ENCODE measurements at places on chromosomes 13 and 19.

GRCh38 chr13:46686171-46686570 lies 110.8 kb downstream of the ESD start:
- no peak for DNase-seq

- peak; percentile 54 for DNase-seq
Observed at GRCh38 chr13:101917475-101917810, 465.0 kb downstream of the ITGBL1 start.

- no peak for DNase-seq
Observed at GRCh38 chr19:6100284-6100915, 9.9 kb downstream of the RFX2 start.

DNA sequence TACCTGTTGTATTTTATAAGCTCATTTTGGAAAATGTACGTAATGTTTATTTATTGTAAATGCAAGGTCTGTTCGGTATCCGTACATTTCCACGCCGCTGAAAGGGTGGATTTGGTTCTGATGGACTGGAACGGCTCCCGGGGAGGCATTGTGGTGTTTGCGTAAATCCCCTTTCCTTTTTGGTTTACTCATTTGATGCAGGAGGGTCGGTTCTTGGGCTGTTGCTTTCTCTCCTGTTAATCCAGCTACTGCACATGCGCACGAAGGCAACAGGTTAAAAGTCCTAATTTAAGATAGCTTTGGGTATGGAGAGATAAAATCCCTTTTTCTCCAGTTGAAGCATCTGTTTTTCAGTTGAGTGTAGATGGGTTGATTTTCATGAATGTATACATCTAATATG lies 224.4 kb downstream of the TM9SF2 start:
- DNase-seq = no peak

DNA sequence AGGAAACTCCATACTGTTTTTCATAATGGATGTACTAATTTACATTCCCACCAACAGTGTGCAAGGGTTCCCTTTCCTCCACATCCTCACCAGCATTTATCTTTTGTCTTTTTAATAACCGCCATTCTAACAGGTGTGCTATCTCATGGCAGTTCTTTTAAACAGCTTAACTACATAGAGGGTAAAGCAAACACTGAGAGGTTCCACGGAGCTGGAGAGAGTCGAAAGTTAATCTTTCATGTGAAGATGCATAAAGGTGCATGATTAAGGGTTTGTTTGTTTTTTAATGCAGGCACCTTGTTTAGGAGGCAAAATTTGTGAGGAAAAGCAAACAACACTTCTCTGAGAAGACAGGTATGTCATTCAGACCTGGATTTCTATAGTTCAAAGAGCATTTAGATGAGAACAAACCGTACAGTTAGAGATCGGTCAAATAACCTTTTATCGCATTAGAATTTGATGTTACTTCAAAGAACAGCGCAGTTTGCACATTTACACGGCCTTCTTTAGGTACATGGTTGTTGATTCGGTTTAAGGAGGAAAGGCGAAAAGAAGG lies 193.9 kb downstream of the RBM26 start:
- DNase-seq = no peak

DNA sequence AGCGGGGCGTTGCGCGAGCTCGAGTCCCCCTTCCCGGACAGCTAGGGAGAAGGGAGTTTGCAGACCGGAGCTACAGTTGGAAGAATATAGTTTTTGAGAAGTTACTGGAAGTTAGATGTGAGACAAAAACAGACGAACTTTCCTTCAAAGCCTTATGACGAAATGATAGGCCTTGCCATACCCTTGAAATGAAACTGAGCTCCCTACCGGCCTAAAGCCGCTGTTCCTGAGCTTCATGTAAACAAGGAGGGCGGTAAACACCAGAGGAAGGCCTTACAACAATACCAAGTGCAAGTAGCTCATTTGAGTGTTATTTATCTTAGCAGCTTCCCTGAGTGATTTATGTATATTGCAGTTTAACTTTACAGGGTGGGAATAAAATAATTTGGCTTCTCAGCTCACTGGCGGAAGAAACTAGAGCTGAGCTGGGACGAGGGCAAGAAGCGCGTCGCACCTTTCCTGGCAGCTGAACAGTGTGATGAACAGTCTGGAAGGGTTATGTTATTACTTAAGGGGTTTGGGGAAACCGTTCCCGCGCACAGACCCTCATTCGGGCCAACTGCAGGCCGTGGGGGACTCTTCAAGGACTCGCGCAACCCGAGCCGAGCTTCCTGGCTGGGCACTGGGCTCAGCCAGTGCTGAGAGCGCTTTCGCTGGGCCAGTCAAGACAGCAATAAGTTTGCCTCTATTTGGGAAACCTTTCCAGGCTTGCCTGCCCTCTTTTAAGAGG lies 111.2 kb downstream of the KCNRG start:
- DNase-seq = no peak

- DNase-seq = no peak
Observed at GRCh38 chr13:30753030-30753616, 17.8 kb downstream of the ALOX5AP start.

GRCh38 chr13:112771139-112771876 lies 81.5 kb downstream of the ATP11A start:
- DNase-seq = no peak

DNA sequence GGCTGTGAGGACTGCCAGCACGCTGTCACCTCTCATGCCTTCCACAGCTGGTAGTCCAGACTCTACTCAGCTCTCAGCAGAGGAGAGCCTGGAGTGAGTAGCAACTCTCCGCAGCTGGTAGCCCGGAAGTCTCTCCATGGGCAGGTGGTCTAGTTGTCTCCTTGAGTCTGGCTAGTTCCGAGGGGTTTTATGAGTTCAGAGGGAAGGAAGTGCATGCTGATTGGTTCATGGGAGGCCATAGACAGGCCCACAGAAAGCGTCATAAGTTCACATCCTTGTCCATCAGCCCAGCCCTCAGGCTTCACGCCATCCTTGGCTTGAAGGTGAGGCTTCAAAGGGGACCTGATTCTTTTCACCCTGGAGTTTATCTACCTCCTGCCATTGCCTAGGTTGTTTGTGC lies 2662.4 kb upstream of the PCDH20 start:
- peak; percentile 3 for DNase-seq

DNA sequence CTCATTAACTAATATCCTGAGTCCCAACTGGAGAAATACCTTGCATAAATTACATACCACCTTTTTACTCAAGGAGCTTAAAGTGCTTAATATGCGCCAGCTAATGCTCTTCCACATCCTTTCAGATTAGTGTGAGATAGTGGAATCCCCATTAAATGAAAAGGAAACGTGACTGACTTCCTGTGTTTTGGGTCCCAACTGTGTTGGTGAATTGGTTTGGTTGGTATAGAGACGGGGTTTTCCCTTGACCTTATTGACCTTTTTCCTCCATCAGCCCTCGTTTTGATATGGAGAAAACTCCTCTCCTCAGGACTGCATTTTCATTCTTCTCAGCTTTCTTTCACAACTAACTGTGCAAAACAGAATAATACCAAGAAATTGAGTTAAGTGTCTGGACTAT lies 163.5 kb downstream of the PAN3 start:
- no peak for DNase-seq

DNA sequence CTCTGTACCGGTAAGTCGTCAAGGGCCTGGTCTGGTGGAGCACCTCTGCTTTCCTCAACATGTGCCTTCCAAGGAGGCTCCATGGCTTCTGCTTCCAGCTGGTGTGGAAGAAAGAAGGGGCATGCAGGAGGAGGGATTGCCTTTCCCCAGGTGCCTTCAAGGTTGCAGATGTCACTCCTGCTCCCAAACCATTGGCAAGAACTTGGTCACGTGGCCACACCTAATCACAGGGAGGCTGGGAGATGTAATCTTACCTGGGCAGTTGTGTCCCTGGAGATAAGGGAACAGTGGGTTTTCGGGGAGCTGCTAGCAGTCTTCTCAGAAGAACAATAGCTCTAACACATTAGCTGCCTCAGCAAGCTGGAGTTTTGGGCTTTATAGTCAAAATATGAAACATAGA lies 9.7 kb upstream of the GPR18 start:
- no peak for DNase-seq

GRCh38 chr19:46216612-46217011 lies 12.9 kb upstream of the IGFL1 start:
- DNase-seq = no peak

- DNase-seq = no peak
Observed at GRCh38 chr19:11370744-11371143, 3.7 kb upstream of the SWSAP1 start.

DNA sequence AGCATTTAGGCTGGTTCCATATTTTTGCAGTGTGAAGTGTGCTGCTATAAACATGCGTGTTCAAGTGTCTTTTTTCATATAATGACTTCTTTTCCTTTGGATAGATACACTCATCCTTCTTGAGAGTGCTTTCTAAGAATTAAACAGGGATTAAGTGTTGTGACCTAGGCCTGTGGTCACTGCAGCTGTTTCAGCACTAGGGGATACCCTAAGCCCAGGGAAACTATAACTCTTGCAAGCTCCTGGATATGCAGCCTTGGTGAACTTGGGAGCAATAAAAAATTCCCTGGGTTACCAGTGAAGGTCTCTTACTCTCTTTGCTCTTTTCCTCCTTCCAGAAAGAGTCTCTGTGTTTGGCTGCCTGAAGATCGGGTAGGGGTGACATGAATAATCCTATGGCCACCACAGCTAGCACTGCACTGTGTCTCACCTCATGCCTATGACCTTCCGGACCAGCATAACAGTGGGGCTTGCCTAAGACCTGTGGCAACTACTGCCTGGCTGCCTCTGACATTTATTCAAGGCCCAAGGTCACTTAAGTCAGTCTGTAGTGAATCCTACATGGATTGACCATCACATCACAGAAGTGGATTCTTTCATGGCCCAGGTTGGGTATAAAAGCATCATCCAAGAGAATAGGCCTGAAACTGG lies 799.7 kb downstream of the DACH1 start:
- no peak for DNase-seq

Measured in SK-N-SH (cell line).